ENCODE measurements at places on chromosomes 2 and 18.

GRCh38 chr2:20196657-20197161, 28.2 kb downstream of the SDC1 start:
- DNase-seq, result no peak

DNA sequence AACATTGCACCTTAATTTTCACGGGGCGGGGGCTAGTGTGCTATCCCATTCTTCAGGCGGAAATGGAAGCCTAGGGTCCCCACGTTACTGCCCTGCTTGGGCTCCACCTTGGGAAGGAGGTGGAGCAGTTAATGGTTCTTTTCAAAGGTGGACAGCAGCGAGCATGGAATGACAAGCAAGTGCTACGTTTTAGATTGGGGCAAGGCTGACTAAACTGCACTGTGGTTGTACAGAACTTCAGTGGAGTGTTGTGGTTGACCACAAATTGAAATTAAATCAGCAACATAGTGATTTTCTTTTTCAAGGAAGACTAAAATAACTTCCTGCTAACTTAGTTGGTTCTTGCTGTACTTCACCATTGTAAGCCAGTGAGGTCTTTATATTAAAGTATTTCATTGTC, 47.0 kb downstream of the CHRNA1 start:
- DNase-seq, result peak; percentile 69

DNA sequence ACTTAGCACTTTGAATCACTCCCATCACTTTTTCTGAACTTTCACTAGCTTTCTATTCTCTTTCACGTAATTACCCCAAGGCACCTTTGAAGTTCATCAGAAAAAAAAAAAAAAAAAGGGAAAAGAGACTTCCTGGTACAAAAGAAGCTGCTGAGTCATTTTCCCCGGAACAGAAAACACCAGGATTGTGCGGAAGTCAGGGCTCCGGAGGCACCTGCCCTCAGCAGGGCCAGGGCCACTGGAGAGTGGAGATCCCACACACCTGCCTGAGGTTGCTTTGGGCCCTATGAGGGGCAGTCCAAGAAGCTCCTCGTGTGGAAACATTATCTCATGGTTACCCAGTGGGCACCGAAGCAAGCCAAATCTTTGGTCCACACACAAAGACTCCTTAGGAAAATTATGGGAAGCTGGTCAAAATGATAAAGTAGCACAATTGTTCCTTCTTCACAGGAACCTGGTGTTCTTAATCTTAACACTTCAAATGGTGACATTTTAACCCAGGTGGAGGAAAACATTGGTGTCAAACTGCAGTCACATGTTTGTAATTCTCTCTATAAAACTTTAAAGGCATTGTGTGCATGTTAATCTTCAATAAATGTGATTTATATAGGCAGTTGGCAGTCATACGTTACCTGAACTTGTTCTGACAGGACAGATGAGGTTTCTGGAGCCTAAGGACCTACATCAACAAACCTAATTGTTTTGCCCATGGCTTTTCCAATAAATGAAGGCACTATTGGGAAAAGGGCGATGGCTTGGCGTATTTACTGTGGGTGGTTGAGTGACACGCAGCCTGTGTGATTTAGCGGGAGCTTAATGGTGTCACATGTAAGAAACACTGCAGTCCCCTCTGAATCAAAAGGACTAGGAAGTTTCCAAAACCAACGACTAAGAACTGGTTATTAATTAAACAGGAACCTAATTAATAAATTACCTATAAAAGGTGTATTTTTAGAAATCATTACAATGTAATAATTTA, 23.4 kb upstream of the FAM110C start:
- DNase-seq, result no peak

DNA sequence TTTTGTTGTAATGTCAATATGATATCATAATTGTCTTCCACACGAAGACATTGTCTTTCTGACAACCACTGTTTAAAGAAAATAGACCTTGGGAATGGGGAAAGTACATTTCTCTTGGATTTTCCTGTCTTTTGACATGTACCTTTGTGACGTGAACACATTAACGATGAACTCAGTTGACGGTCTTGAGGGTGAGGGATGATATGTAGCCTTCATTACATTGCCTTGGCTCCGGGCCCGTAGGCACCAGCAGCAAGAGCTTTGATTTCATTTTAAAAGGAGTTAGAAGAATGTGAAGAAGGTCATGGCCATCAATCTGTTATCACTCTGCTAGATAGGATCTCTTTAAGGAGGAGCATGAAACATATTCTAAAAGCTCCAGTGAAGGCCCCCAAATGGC, 80.9 kb downstream of the LYPD6B start:
- DNase-seq, result no peak

- DNase-seq, result no peak
Measured at GRCh38 chr2:26432859-26433258, 31.1 kb downstream of the DRC1 start.

GRCh38 chr18:9952633-9953416, 39.0 kb downstream of the VAPA start:
- DNase-seq, result no peak

DNA sequence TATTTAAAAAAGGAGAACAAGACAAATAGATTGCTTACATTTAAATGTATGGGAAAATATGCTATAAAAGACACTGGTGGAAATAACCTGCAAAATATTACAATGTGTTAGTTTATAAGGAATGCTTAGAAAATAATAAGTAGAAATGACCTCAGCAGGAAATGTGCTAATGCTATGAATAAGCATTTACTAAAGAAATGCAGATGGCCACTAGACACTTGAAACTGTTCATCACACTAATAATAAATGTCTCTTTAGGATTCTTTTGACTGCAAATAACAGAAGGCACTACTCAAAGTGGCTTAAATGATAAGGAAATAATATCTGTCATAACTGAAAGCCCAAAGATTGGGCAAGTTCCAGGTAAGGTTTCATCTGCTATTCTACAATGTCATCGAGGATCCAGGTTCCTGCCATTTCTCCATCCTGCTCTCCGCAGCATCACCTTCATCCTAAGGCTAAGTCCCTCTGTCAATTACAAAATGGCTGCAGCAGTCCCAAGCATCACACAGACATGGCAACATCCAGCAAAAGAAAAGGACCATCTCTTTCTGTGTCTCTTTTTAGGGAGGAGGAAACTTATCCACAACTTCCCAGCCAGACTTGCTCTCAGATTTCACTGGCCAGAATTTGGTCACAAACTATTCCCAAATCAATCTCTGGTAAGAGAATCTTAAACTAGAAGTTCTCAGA, 21.9 kb downstream of the METTL8 start:
- DNase-seq, result no peak

- DNase-seq, result no peak
Measured at GRCh38 chr2:33146102-33146501, 199.3 kb downstream of the LTBP1 start.

GRCh38 chr18:37173384-37173783, 344.5 kb downstream of the KIAA1328 start:
- DNase-seq, result no peak

DNA sequence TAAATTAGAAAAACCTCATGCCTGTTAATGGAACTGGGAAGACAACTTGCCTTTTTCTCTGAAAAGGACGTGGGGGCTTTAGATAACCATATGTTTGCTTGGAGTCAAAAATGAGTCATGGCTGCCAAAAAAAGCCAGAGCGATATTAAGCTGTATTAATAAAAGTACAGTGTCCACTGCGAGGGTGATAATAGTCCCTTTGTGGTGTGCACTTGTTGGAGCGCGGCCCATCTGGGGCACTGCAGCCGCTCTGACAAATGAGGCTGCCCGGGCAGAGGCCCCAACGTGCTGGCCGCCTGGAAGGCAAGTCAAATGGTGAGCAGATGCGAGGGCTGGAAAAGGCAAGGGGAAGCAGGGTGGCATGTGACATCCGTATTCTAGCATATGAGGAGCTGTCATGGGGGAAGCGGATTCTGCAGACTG, 103.3 kb upstream of the NCK2 start:
- DNase-seq, result no peak

DNA sequence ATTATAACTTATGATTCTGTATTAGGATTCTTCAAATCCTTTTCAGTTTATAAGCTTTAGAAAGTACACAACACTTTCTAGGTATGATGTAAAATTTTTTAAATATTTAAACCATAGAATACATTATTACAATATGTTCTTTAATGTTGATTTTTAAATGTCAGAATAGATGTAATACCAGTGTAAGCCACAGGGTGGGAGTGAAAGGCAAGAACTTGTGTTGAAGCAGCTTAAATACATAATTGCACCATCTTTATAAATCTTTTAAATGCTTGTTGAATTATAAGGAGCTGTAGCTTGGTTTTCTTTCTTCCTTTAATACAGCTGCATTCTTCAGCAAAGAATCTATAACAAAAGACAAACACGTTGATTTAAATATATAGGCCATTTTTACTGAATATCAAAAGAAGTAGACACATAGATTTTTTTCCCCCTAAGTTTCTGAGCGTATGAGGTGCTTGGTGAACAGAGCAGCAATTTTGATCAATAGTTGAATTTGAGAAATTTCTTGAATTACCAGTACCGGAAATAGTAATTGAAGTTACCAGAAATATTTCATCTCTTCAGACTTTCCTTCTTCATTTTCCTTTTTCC, 63.0 kb downstream of the TANK start:
- peak; percentile 52 for DNase-seq

GRCh38 chr2:30661173-30662107, 145.8 kb downstream of the CAPN13 start:
- DNase-seq, result no peak

- DNase-seq, result no peak
Measured at GRCh38 chr2:203715744-203716143, 9.3 kb downstream of the CD28 start.

DNA sequence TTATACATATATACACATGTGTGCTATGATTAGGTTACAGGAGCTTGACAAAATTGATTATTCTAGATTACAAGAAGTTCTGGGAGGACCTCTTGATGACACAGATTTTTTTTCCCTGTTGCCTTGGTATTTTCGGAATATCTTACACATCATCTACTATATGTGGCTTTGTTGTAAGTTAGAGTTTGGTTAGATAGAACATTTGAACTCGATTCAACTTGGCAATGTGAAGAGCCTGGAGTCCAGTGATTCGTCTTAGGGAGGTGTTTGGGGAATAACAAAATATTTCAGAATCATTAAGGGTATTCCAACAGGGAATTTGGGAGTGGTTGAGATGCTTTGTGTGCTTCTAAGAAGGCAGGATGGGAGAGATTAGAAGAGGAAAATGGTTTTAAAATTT, 39.3 kb upstream of the EFEMP1 start:
- no peak for DNase-seq

DNA sequence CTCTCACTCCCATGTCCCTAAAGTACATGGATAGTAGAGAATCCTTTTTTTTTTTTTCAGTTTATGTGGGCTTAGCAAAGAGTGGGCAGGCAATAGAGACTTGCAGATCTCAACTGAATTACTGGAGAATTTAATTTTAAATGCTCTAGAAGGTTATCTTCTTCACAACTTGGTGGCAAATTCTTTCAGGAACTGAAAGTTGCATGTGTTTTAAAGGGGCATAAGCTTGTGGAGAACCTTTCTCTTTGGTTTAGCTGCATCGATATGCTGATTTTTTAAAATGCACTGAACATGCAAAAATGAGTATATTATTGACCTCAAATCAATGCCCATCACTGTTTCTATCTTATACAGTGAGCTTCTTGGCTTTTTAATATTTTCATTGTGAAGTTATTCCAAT, 24.9 kb upstream of the GALNT3 start:
- DNase-seq, result no peak

DNA sequence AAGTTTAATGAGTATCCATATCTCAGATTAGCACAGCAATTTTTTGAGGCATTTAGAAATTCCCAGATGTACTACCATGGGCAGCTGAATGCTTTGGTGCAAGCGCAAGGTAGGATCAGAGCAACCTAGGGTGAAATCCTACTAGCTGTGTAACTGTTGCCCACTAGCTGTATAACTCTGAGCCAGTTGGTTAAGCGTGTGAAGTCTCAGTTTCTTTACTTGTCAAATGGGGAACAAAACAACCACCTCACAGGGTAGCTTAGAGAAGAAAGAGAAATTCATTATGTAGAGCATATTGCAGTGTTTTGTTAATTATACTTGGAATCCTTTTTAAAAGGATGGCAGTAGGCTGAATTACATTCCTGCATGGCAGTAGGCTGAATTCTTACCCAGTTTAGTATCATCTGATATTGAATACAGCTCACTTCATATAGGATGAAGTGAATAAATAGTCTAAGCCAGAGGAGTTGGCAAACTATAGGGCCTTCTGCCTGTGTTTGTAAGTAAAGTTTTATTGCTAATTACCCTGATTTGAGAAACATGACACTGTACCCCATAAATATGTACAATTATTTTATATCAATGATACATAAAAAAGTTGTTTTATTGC, 180.7 kb downstream of the PLCL1 start:
- DNase-seq, result no peak
